ENCODE measurements at places on chromosomes 3 and 15.

GRCh38 chr3:33718595-33718907, 497 bp upstream of the CLASP2 start:
- DNase-seq, result no peak

DNA sequence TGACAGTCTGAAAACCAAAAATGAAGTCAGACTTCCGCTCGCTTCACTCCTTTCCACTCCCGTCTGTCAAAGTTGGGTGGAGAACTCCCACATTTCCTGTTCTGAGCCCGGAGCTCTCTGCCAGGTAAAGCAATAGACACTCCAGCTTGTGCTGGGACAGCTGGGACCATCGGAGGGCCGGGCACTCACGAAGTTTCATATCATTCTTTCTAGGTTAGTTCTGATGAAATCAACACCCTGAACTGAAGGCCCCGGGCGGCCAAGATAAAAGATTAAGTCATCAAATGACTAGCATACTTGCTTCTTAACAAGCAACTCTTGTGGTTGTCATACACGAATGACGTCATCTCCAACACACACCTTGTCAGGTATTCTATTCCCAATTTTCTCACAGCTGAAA, 42.1 kb downstream of the MAGI1 start:
- no peak for DNase-seq

- no peak for DNase-seq
Observed at GRCh38 chr15:48806151-48806550, 4.7 kb downstream of the CEP152 start.

- DNase-seq, result no peak
Observed at GRCh38 chr15:67573194-67573593, 30.7 kb downstream of the MAP2K5 start.

DNA sequence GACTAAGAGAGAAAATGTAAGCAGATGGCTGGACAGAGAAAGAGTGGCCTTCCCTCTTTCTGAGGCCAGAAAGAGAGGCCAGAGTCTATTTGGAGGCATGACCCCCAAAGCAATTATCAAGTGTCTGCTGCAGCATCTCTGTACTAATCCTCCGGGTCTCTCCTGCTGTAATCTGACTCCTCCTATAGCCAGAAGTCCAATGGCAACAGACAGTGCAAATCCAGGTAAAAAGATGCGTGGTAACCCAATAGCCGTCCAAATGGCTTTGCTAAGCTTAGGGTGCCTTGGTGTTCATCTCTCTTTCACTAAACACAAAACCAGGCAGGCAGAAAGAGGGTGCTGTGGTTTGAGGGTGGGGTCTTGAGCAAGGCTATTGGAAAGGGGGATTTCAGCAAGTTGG, 91.6 kb downstream of the ADCY5 start:
- no peak for DNase-seq

Measured in fibroblast of the conjunctiva (primary cell).